Activated naive CD8-positive, alpha-beta T cell treated with anti-CD3 and anti-CD28 coated beads for 36 hours (primary cell): ENCODE measurements at places on chromosomes 1 and 21.

DNA sequence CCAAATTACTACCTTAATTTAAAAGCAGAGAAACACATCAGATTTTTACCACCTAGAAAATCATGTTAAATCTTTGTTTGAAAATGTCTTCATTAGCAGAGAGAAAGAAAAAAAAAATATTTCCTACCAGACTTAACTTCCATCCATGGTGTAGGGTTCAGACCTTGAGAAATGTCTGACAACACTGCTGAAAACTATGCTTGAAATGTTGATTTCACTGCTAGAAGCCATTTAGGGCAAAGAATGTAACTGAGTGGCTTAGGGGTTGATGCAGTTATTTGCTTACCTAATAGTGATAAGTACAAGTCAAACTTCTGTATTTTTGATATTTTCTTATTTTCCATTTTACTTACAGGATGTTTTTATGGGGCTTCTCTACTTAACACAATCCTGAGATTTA is 495.6 kb upstream of the NEGR1 start:
- no peak overlapping the region for H3K4me3 ChIP-seq
- no peak for DNase-seq
- H3K4me1 ChIP-seq = no peaks in the 10 kb centered on the region
- no peaks in the 10 kb centered on the region for H3K36me3 ChIP-seq
- H3K27me3 ChIP-seq = no peaks in the 10 kb centered on the region

DNA sequence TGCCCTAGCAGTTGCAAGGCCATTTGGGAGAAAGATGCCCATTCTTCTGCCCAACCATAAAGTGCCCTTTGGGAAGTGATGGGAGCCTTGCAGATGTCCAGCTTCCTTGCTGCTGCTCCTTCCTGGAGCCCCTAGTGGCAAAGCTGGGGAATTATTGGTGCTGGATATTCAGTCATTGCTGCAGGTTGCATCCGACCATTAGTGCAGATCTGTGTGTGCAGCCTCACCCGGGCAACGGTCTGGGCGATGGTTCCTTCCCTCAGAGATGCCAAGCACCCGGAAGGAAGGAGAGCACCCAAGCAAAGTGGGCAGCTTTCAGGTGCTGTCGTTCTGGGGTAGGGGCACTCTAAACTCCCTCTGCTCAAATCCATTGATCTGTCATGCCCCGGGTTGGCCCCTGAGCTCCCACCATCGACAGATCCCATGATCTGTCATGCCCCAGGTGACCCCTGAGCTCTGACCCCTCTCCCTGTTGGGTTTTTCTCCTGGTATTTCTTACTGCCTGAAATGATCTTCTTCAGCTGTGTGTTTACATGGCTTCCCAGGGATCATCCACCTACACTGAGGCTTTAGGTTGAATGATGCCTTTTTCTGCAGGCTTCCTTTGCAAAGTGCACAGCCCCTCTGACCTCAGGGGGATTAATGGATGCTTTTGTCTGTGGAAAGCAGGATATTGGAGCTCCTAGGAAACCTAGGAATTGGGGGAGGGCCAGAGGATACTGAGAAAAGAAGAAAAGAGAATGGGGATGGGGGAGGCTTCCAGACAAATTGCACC is 467.5 kb downstream of the PTPRU start:
- no peak overlapping the region for H3K4me3 ChIP-seq
- H3K4me1 ChIP-seq = no peaks in the 10 kb centered on the region
- H3K27me3 ChIP-seq = peaks cover 46% of the 10 kb centered on the region
- H3K27ac ChIP-seq = no peak overlapping the region
- DNase-seq = no peak

- H3K27me3 ChIP-seq = no peaks in the 10 kb centered on the region
- no peak overlapping the region for H3K27ac ChIP-seq
- H3K4me3 ChIP-seq = no peak overlapping the region
- peaks cover 41% of the 10 kb centered on the region for H3K4me1 ChIP-seq
- DNase-seq = no peak
These were observed 4.7 kb upstream of the SYNJ1 start for GRCh38 chr21:32732544-32732943.

GRCh38 chr1:231699784-231700183 is 73.2 kb downstream of the DISC1 start:
- DNase-seq = no peak
- H3K27ac ChIP-seq = no peak overlapping the region
- peaks cover 20% of the 10 kb centered on the region for H3K36me3 ChIP-seq
- H3K4me3 ChIP-seq = no peak overlapping the region
- H3K27me3 ChIP-seq = no peaks in the 10 kb centered on the region
